Stimulated activated CD4-positive, alpha-beta T cell treated with anti-CD3 and anti-CD28 coated beads, Interleukin-4, amount 100 ng/mL, for 48 hours (primary cell): ENCODE measurements at places on chromosomes 13 and 19.

DNA sequence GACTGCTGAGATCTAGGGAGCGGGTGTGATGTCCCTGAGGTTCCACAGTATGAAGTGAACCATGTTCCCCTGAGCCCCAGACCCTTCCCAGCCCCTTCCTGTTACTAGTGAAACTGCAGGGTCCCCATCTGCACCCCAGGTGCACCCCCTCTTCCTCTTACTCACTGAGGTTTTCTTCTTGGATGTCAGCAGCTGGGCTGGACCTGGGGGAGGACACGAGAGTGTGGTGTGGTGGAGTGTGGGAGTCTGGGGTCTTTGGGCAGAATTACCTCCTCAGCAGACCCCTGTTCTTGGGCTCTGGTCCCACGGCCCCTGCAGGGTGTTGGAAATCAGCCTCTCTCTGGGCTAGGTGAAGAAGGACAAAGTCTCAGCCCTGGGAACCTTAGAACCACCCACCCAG is 3.3 kb upstream of the LILRA6 start:
- DNase-seq, result no peak

GRCh38 chr19:1857648-1858326 is 5.6 kb downstream of the KLF16 start:
- DNase-seq, result no peak

DNA sequence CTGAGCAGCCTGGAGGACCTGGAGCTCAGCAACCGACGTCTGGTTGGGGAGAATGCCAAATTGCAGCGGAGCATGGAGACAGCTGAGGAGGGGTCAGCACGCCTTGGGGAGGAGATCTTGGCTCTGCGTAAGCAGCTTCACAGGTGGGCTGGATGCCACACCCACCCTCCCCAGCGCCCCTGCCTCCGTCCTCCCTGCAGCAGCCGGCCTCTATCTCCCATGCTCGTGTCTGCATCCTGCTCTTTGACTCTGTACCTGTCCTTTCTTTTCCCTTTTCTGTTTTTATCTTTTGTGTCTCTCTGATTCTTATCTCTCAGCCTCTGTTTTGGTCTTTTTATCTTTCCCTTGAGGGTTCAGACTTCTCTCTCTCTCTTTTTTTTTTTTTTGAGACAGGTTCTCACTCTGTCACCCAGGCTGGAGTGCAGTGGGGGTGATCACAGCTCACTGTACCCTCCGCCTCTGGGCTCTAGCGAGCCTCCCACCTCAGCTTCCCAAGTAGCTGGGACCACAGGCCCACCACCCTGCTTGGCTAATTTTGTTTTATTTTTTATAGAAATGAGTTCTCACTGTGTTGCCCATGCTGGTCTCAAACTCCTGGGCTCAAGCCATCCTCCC is 10.1 kb downstream of the KASH5 start:
- no peak for DNase-seq

DNA sequence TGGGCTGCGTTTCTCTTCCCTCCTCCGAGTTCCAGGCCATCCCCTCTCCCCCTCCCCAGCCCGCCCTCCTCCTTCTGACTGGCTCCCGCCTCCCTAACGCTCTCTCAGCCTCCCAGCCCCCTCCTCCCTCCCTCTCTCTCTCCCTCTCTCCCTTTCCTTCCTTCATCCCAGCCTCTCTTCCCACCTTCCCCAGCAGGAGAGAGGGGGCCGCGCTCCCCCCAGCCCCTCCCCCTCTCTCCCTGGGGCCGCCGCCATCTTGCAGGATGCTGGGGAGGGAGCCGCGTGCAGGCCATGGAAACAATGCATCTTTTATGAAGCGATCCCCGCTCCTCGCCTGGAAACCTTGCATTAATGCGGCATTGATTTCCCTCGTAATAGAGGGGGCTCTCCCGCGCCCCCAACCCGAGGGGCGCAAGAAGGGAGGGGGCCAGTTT is 42.6 kb upstream of the ADGRL1 start:
- DNase-seq, result peak; percentile 34

DNA sequence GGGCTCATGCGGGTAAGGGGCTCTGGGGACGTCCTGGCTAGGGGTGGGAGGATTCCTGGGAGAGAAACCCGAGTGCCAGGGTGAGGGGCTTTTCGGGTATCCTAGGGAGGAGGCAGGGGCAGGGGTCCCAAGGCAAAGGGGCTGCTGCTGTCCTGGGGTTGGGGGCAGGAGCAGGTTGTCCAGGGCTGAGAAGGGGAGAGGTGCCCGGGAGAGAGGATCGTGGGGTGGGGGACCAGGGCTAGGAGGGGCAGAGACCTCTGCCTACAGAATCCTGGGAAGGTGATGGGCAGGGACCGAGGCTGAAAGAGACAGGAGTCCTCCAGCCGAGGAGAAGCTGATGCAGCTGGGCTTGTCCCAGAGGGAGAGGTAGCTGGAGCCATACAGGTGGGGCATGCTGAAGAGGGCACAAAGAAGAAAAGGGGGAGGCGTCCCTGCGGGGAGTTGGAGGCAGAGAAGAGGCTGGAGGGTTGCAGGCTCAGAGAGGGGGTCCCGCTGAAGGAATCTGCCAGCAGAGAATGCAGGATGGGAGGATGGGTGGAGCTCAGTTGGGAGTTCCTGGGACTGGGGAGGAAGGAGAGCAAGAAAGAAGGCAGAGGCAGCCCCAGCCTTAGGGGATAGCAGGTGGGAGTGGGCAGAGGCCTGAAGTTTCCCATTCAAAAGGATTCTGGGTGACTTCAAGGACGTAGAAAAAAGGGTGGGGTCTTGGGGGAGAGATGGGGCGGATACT is 574 bp downstream of the CYP2S1 start:
- DNase-seq, result no peak

- no peak for DNase-seq
These were observed 8.5 kb upstream of the SOX1 start for GRCh38 chr13:112058519-112058873.

DNA sequence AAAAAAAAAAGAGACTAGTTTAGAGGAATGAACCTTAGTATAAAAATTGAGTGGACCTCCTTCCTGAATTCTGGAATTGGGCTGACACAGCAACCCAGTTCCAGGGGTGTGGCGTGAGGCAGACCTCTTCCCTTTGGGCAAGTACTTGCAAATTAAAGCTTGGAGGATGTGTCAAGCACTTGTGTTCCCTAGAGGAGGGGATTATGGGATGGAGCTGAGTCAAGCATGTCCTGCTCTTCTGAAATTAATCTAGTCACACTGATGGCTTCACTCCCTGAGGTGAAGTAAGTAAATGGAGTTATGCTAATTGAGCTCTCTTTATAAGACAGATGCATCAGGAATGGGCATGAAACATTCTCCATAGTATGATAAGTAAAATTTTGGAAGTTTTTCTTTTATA is 107.7 kb upstream of the HTR2A start:
- DNase-seq, result no peak

- no peak for DNase-seq
These were observed 108.0 kb downstream of the DNAJC3 start for GRCh38 chr13:95784900-95785290.

DNA sequence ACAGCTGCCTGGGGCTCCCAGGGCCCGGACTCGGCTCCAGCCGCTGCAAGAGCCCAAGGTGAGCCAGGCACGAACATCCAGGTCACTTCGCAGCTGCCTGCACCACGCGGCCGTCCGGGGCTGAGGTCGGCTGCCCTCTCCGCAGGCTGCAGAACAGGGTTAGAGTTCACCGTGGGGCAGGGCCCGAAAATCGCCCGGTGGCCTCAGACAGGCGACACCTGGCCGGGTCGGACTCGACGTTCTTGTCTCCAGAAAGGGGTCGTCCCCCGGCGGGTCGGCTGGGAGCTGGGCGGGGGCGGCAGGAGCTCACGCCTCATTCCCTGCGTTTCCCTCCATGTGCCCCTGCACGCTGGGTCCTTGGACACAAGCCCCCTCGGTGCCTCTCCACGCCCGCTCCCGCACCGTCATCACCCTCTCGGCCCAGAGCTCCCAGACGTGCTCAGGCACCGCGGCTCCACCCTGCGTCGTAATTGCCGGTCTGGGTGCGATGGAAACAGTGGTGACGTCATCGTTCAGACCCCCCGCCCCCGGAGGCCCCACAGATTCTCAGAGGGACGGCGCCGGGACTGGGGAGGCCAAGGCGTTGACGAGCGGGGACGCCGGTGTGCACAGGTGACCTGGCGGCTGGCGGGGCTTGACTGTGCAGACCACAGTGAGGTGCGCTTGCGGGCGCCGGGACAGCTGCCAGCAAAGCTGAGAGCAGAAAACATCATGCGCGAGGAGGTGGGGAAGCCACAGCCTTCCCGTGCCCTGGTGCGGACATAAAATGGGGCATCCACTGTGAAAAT is 4.0 kb upstream of the GRIN3B start:
- peak; percentile 56 for DNase-seq

GRCh38 chr13:53783471-53783870 is 754.9 kb downstream of the OLFM4 start:
- no peak for DNase-seq

GRCh38 chr19:55400281-55401087 is 7.1 kb downstream of the UBE2S start:
- DNase-seq, result no peak

- DNase-seq, result no peak
These were observed 104.2 kb upstream of the IPO5 start for GRCh38 chr13:97849305-97849704.

DNA sequence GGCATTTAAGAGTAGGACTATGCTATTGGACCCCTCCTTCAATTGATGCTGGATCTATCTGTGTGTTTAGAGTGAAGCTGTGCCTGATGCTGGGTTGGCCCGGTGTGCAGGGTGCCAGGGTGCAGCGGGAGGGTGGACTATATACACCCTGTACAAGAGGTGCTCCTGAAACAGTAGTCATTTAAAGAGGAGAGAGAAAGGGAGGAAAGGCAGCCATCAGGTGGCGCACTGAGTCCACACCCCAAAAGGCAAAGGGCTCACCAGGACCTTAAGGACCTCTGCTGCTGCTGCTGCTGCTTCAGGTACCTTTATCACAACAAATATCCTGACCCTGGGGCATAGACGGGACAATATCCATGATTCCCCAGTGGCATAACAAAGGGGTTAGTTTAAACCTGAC is 39.4 kb downstream of the ZNF136 start:
- DNase-seq, result peak; percentile 44

DNA sequence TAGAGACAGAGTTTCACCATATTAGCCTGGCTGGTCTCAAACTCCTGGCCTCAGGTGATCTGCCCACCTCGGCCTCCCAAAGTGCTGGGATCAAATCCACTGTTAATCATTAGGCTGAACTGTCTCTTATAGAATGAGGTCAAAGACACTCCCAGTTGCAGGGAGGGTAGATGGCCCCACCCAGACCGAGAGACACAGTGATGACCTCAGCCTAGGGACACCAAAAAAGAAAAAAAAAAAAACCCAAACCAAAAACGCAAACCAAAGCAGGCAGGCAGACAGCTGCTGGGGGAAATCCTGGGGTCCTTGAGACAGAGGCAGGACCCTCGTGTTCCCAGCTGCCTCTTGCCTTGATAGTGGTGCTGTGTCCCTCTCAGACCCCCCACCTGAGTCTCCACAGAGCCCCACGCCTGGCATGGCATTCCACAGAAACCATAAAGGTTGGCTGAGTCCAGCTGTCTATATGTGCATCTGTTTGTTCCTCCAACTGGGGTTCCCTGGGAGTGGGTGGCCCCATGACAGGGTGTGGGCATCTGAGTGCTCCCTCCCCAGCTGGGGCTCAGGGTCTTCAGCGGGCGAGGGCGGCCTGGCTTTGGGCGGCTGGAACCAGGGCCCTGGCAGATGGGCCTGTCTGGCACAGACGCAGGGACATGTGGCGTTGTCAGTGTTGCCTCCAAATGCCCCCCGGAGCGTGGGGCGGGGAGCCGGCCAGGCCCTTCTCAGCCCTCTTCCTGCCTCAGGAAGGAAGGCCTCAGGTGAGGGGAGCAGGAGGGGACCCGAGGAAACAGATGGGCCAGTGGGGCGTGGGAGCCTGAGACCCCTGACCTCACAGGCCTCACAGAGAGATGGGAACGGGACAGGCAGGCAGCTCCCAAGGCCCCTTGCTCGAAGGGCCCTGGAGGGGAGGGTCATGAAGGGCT is 5.2 kb downstream of the DAND5 start:
- no peak for DNase-seq

DNA sequence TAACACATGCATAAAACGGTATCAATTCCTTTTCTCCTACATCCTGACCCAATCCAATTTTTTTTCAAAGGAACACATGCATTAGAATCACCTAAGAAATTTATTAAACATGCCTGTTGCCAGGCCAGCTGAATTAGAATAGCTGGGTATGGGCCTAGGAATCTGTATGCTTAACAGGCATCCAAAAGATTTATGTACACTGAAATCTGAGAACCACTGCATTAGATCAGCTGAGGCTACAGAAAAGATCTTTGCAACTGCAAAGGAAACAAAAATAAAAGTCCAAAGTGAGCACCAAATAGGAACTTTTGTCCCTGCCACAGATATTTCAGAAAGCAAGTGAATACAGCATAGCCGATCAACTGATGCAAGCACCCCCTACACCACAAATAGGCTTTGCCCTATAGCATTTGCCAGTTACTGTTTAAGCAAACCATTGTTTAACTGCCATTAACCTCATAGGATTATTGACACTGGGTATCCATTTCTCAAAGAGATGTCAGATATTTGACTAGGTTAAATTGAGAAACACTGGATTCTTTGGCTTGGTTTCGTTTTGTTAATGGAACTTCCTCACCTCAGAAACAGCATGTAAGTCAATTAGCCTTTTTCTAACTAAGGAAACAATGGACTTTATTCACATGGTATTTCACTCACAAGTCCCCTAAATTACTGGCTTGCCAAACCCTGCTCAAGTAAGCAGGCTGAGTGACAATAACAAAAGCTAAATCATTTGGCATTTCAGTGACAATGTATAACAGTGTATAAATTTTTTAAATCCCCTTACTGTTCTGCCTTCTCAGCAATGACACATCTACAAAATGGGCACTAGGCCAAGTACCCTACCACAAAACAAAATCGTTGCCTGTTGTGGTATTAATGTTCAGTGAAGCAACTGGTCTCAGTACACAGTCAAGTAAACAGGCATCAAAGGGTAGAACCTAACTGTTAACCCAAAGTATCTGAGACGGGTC is 67.8 kb downstream of the SUCLA2 start:
- DNase-seq, result no peak

DNA sequence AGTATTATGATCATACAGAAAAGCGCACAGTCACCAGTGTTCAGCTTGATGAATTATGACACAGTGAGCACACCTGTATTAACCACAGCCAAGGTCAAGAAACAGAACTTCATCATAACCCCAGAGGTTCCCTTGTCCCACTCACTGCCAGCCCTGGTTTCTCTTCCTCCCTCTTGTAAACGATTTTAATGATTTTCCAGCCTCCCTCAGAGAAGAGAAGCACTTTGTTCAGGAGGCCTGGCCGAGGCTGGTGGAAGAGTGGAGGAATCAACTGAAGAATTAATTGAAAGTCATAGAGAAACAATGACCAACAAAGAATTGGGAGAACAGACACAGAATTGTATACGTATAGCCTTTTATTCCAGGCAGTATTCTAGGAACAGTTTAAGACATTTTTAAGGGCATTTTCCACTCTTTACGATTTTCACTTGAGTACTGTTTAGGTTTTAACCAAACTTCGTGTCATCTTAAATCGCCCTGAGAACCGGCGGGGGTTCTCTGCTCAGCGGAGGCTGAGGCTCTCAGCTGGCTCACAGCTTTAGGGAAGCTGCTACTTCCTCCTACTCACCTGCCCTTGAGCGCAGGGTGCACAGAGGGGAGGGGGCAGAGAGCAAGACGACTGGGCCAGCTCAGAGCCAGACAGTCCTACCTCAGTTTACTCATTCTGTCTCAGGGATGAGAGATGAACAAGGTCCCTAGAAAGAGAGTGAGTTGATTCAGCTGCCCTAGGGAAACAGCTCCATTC is 108.6 kb downstream of the AKAP11 start:
- DNase-seq, result no peak
